Activated naive CD4-positive, alpha-beta T cell treated with anti-CD3 and anti-CD28 coated beads, Interleukin-2, amount 10 ng/mL, durations not matched to agents 7 days and 5 days (primary cell): ENCODE measurements at places on chromosomes 12 and 14.

DNA sequence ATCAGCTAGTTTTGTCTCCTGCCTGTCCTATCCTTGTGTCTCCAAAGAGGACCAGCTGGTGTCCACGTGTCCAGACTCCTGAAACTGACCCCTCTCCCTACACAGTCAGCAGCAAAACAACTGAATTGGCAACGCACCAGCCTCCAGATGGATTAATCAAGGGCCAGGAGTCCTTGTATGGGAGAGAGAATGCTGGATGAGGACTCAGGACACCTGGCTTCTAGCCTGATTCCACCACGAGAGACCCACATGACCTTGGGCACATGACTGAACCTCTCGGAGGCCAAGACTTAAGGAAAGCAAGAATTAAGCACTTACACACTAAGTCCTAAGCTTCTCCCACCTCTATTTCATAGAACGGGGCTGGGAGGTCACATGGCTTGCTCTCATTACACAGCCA, 60.4 kb upstream of the CMKLR1 start:
- no peak for DNase-seq

DNA sequence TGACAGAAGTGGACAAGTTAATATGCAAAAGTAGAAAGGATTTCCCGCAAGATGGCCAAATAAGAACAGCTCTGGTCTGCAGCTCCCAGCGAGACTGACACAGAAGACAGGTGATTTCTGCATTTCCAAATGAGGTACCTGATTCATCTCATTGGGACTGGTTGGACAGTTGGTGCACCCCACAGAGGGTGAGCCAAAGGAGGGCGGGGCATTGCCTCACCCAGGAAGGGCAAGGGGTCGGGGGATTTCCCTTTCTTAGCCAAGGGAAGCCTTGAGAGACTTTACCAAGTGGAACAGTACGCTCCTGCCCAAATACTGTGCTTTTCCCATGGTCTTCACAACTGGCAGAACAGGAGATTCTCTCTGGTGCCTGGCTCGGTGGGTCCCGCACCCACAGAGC, 191.3 kb downstream of the ALG10B start:
- DNase-seq, result no peak

GRCh38 chr12:50287271-50287670, 4.0 kb upstream of the LIMA1 start:
- DNase-seq, result no peak

GRCh38 chr14:88299865-88300530, 23.1 kb downstream of the KCNK10 start:
- no peak for DNase-seq

GRCh38 chr14:25178255-25178654, 128.3 kb upstream of the STXBP6 start:
- no peak for DNase-seq

DNA sequence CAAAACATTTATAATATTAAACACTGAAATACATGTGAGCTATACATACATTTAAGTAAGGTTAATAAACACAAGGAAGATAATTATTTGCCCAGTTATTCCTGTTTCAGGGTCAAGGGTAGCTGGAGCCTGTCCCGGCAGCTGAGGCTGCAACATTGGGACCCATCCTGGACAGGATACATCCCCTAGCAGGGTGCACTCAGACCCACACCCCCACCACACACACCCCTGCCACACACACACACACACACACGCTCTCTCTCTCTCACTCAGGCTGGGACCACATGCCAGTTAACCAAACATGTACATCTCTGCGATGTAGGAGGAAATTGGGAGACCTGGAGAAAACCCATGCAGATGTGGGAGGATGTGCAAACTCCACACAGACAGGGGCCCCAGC, 112.6 kb upstream of the TMCC3 start:
- no peak for DNase-seq

- no peak for DNase-seq
Observed at GRCh38 chr12:123395236-123395635, 11.3 kb downstream of the KMT5A start.

- DNase-seq, result no peak
Observed at GRCh38 chr12:6041891-6042290, 82.6 kb downstream of the VWF start.

DNA sequence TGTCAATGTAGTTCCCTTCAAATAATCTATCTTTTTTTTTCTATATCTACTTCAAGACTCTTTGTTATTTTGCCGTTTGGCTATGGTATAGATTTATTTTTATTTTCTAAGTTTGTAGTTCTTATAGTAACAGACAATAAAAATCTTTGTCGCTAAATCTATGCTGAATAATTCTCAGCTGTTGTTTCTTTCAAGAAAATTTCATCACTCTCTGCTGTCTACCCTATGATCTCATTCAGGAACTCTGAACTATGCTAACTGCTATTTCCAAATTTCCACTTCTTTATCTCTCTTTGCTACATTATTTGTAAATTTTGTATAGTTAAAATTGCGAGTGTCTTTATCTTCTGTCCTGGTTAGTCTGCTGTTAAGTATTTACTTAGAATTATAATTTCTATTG, 353.6 kb downstream of the LRFN5 start:
- no peak for DNase-seq

- no peak for DNase-seq
Observed at GRCh38 chr12:115823635-115824034, 453.9 kb downstream of the MED13L start.

- DNase-seq, result no peak
Observed at GRCh38 chr12:63967358-63968145, 123.1 kb downstream of the SRGAP1 start.

DNA sequence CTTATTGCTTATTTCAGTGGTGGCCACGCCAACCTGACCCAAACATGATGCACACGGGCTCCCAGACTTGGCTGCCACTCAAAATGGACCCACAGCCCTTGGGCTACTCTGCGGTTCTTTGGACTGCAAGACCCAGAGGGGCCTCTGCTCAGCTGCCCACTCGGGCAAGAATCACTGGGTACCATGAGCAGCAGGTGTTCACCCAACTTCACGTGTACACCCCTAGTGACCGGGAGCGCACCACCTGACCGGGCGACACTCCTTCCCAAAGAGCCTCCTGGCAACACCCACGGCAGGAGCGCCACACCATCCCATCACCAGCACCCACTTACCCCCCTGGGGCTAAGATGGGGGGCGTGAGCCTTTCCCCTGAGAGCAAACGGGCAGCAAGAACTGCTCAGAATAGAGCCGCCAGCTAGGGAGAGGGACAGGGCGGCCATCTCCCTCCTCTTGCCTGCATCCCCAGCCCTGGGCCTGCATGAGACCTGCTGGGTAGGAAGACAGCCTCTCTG, 32.0 kb downstream of the CCNK start:
- DNase-seq, result no peak

- no peak for DNase-seq
Observed at GRCh38 chr12:203462-204260, 10.3 kb downstream of the SLC6A12 start.

DNA sequence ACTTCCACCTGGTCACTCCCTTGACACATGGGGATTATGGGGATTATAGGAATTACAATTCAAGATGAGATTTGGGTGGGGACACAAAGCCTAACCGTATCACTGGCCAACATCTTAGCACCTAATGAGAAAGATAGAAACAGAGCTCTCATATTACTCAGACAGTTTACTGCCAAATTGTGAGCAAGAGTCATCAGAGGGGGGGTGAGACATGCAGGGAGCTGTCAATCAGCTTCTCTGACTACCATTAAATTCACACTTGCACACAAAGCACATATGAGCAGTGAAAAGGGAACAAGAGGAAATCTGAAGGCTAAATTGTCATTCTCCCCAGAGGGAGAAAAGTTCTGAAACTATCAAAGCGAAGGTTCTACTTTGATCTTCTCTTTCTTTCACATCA, 78.1 kb upstream of the GRIN2B start:
- DNase-seq, result no peak

DNA sequence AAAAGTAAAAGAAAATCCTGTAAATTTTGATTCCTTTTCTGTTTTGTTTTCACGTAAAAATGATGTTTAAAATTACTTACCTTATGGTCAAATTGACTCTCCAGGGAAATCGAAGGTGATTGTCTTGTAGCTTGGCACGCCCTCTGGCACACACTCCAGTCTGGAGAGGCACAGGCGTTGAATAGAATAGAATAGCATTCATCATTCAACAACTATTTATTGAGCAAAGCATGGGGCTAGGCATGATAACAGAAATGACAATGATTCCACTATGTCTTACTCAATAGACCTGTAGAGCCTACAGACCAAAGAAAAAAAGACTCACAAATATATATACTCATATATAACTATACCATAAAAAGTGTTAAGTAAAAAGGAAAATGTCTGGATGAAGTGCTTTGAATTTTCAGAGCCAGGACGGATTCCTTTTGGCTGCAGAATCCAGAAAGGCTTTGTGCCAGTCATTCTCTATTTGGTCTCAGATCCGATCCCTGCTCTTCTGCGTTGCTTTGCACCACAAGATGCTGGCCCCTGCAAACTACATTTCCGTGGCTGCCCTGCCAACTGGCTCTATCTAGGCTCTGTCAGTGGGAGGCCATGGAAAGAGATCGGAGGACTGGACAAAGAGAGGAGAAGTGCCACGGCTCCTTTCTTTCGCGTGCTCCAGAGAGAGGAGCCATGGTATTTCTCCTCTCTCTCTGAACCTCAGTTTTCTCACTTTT, 231.8 kb downstream of the CRADD start:
- DNase-seq, result no peak

DNA sequence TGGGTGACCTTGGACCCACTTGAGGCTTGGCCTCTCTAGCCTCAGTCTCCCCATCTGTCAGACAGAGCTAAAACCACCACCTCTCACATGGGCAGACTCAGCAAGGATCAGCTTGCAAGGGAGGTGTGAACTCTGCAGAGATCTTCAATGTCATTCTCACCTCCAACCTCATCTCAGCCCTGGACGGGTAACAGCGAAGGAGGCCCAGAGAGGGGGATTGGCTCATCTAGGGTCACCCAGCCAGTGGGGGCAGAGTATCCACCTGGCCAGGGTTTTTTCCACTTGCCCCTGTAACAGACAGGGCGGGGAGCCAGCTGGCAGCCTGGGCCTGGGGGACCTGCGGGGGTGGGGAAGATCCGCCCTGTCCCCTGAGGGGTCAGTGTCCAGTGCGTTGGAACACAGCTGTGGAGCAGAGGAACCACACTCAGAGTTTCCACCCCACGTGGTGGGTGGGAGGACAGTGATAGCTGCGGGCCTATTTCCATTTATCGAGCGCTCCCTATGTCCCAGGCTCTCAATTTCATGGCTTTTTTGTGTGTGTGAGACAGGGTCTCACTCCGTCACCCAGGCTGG, 27.4 kb downstream of the DTX1 start:
- DNase-seq, result no peak

DNA sequence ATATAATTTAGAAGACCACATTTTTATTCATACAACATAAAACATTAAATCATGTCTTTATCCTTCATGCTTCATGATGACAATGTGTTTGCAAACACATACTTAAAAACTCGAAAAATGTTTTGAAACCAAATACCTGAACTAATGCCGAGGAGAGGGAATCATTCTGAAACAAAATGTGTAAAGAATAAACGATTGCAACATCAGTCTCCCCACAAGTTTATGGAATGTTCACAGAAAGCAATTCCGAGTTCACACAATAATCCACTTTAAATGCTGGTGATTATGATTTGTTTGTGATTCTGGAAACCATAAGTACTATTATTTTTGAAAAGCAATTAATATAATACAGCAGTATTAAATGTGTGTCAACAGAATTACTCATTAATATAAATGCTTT, 84.5 kb upstream of the PDZRN4 start:
- no peak for DNase-seq

DNA sequence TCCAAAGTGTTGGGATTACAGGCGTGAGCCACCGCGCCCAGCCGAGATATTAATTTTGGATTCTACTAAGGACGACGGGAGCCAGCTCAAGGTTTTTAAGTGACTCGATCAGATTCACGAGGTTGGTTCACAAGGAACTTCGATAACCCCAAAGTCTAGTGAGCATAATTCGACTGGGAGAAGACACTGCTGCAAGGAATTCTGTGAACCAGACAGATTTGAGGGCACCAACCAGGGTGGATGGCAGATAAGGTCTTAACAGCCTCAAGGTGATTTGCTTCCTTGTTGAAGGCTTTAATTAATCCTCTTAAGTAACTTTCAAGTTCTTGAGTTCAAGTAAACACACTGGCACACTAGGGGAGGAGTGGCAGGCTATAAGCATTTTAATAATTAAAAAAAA, 1.1 kb upstream of the KLHDC2 start:
- no peak for DNase-seq
